ENCODE measurements at places on chromosomes 11 and 22. TPM values are rescaled to one million over a fixed set of nuclear protein-coding genes. Genes with fewer than 3 reads are reported as not detected.
A peak's percentile ranks its signal among the peaks of the same experiment; 100 is the strongest.

HEPN1 gene
- not detected for total RNA-seq

MRGPRF gene
- total RNA-seq: not detected

ASCL2 gene
- total RNA-seq: 2.5 TPM

KRTAP5-8 gene
- total RNA-seq: not detected

TRMT2A gene
- total RNA-seq: 107 TPM

- H3K27ac ChIP-seq: no peak overlapping the region
- H3K4me1 ChIP-seq: no peaks in the 10 kb centered on the region
- DNase-seq: no peak
- H3K36me3 ChIP-seq: no peaks in the 10 kb centered on the region
These were observed 46.0 kb upstream of the PPARA start for GRCh38 chr22:46104170-46104880.

DNA sequence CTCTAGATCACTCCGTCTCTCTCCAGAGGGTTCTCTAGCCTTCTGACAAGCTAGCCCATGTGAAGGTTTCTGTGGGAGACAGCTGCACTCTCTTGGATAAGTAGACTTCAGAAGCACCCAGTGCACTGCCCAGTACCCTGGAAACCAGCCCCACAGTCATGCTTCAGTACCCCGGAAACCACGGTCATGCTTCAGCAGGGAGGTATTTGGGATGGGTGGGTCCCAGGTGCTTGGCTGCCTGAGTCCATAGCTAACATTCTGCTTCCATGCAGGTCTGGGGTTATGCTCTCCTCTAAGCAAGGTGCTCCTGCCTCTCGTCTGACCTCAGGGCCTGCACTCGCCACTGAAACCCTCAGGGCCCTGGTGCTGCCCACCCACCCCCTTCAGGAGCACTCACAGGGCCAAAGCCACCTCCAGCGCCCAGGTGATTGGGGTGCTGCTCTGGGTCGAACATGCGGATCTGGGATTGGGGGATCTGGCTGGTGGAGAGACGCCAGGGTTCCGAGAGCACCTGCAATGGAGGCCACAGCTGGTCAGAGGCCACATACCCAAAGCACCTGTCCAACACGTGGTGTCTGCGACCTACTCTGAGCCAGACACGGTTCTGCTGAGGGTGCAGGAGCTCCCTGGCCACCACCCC, 7.3 kb upstream of the SYCE3 start:
- no peaks in the 10 kb centered on the region for H3K4me1 ChIP-seq
- H3K27me3 ChIP-seq: no peaks in the 10 kb centered on the region
- no peak overlapping the region for H3K4me3 ChIP-seq
- no peak for DNase-seq

DNA sequence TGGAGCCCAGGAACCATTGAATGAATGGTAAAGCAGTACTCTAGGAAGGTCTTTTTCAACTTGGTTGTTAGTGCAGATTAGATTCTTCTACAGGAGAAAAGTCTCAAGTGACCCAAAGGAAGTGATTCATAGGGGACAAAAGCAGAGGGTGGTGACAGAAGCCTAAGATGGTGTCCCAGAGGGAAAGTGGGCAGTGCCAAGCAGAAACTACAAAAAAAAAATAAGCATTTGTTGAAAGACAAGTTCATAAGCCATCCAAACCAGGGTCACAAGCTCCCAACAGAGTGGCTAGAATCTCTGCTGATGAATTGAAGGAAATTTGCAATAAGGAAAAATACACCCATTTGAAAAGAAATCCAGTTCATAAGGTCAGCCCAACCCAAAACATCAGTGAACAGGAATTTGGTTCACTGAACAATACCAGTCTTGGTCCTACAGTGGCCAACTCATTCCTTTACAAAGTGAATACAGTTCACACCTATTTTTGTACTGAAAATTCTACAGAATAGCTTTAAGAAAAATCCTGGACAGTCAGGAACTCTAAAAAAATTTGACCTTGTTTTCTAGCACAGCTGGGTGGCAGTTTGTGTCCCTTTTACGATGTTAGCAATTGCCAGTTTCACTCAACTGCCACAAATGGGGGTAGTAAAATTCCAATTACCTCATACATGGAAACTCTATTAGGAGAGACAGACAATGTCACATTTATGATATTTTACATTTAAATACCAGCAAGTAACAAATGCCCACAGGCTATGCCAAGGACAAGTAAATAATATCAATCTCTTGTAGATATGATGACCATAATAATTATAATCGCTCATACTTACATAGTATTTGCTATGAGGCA, 21.6 kb upstream of the NUP160 start:
- DNase-seq: no peak
- H3K27me3 ChIP-seq: peaks cover 7% of the 10 kb centered on the region
- H3K36me3 ChIP-seq: peaks cover 6% of the 10 kb centered on the region
- H3K27ac ChIP-seq: no peak overlapping the region

DNA sequence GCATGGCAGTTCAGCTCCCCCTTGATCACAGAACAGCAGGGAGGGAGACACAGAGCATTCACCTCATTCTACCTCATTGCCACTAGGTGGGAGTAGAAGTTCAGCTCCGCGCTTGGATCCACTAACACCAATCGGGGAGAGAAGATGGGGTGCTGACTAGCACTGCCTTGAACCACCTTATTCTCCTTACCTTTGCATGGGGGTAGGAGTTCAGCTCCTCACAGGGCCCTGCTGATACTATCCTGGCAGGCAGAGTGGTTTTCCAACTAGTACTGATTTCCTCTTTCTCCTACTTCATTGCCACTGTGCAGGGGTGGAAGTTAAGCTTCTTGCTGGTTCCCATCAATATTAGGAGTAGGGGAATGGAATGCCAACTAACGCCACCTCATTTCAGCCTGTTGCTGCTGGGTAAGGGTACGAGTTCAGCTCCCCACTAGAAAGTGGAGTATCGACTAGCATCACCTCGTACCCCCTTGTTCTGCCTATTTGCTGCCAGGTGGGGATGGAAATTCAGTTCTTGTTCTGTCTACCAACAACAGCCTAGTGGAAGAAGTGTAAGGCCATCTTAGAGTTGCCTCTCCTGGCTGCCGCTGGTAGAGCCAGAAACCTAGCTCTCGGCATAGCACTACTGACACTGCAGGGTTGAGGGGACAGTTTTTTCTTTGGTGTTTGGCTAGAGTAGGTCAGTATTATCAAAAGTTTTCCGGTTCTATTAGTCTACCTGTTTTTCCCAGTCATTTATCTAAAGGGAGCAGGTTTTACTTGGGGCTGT, 550.9 kb upstream of the CCDC90B start:
- H3K4me1 ChIP-seq: no peaks in the 10 kb centered on the region
- H3K27ac ChIP-seq: no peak overlapping the region

DNA sequence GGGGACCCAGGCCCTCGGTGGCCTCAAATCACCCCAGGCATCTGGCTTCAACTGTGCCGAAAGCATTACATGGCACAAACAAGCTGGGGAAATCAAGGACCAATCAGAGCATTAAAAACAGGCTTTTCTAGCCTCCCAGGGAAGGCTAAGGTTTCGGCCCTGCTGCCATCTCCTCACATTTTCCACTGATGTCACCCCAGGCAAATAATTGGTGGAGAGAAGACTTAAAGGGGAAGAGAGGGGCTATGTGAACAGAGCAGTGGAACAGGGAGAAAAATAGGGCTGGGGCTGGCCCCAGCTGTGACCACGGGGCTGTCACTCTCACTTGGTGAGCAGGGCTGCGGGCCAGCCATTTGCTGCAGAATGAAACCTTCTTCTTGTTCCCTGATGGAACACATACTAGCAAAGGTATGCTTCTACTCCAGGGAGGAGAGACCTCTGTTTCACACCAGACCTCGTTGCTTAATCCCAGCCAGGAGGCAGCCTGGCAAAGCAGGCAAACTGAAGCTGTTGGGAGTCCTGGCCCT, 581.3 kb downstream of the SOX6 start:
- no peak for DNase-seq
- H3K4me3 ChIP-seq: no peak overlapping the region
- H3K36me3 ChIP-seq: no peaks in the 10 kb centered on the region
- no peaks in the 10 kb centered on the region for H3K27me3 ChIP-seq
- no peaks in the 10 kb centered on the region for H3K4me1 ChIP-seq

- DNase-seq: no peak
- no peak overlapping the region for H3K4me3 ChIP-seq
- no peak overlapping the region for H3K27ac ChIP-seq
- no peaks in the 10 kb centered on the region for H3K27me3 ChIP-seq
These were observed 273.7 kb downstream of the C11orf87 start for GRCh38 chr11:109695696-109696095.

DNA sequence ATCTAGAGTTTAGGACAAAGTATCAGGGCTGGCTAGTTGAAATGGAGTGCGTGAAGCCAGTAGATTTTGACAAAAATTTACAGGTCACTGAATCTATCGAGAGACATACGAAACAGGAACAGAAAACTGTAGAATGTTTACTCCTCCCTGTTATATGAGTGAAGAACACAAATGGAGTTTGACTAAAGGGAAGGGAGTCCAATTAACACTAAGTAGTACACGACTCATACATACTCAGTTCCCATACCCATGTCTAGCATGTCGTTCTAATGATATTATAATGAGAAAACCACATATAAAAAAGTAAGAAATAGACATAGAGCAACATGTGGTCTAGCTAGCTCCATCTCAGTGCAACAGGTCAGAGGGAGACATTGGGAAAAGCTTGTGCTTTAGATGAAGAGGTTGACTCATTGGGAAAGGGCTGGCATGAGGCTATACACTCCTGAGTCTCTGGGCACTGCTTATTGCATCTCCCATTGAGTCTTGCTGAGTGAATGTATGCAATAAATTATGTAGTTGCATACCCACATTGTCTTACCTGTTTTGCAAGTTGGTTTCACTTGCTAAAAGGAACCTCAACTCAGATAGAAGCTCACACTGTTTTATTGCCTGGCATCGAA, 43.5 kb downstream of the CD44 start:
- H3K27ac ChIP-seq: peak overlapping the region; percentile 36
- no peaks in the 10 kb centered on the region for H3K27me3 ChIP-seq
- H3K4me1 ChIP-seq: peaks cover 58% of the 10 kb centered on the region
- peaks cover 55% of the 10 kb centered on the region for H3K36me3 ChIP-seq
- H3K4me3 ChIP-seq: no peak overlapping the region

- H3K27ac ChIP-seq: no peak overlapping the region
- H3K4me3 ChIP-seq: no peak overlapping the region
- no peaks in the 10 kb centered on the region for H3K36me3 ChIP-seq
- H3K27me3 ChIP-seq: peaks cover 20% of the 10 kb centered on the region
- DNase-seq: no peak
- H3K4me1 ChIP-seq: peaks cover 11% of the 10 kb centered on the region
These were observed 14.3 kb upstream of the BCL9L start for GRCh38 chr11:118939953-118940598.
